HTR-8/SVneo (cell line): ENCODE measurements at places on chromosomes 5 and 9.

- no peak for DNase-seq
Observed at GRCh38 chr9:75462866-75463265, 374.6 kb downstream of the OSTF1 start.

DNA sequence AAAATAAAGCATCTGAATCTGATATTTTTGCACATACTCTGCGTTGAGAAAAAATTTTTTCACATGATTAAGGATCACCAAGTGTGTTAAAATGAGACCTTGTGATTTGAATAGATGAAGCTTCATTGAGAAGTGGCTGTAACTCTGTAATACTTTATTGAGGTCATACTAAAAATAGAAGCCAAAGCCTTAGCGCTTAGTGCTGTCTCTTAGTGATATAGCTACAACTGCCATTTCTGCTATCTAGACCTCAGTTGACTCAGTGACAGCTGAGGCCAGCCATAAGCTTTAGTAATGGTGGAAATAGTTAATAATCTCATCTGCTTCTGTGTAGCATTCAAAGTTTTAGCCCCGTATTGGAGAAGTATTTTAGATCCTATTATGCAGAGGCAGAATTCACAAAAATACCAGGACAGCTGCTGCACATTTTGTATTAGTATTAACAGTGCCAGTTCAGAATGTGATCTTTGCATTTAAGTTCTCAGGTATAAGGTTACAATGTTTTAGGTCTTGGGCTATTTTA is 107.4 kb upstream of the SGCD start:
- DNase-seq = no peak

DNA sequence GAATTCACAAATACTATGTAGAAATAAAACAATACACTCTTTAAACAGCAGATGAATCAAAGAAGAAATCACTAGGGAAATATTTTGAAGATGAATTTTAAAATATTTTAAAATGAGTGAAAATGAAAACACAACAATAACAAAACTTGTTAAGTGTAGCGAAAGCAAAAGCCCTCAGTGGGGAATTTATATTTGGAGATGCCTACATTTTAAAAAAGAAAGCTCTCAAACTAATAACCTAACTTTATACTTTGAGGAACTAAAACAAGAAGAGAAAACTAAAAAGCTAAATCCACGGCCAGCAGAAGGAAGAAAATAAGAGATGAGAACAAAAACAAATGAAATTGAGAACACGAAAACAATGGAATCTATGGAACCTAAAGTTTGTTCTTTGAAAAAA is 22.7 kb downstream of the SPDL1 start:
- no peak for DNase-seq

GRCh38 chr9:107992271-107992670 is 502.7 kb upstream of the KLF4 start:
- DNase-seq = no peak

GRCh38 chr5:122187426-122187825 is 58.1 kb downstream of the ZNF474 start:
- DNase-seq = no peak

DNA sequence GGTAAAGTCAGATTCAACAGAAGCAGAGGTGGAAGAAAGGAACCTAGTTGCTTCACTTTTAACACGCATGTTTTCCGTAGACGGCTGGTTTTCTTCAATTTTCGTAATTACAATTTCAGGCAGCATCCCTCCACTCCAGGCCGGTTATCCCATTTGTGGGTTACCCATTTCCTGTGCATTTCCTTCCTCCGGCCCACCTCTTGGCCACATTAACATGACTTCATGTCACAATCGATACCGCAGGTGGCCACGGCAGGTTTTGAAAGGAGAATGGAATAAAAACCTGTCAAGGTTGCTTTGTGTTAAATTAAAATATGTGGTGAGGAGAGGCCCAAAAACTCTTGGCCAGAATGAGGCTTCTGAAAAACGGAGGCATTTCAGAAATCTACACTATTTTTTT is 130.2 kb downstream of the PCSK5 start:
- DNase-seq = no peak

DNA sequence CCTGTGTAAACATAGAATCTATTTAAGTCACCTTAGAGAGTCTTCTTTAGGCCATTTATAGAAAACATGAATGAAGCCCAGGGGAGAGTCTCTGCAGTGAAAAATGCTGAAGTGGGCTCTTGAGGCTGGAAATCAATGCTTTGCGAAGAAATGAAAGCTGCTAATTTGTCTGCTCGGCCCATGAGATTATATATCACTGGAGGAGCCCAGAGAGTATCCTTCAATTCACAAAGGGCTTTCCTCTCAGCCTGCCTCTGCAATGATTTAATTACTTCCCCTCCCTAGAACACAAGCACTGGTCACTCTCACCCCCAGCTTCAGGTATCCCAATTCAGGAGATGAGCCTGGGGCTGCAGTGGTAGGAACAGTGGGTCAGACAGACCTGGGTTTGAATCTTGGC is 8.2 kb upstream of the DRD1 start:
- DNase-seq = no peak

DNA sequence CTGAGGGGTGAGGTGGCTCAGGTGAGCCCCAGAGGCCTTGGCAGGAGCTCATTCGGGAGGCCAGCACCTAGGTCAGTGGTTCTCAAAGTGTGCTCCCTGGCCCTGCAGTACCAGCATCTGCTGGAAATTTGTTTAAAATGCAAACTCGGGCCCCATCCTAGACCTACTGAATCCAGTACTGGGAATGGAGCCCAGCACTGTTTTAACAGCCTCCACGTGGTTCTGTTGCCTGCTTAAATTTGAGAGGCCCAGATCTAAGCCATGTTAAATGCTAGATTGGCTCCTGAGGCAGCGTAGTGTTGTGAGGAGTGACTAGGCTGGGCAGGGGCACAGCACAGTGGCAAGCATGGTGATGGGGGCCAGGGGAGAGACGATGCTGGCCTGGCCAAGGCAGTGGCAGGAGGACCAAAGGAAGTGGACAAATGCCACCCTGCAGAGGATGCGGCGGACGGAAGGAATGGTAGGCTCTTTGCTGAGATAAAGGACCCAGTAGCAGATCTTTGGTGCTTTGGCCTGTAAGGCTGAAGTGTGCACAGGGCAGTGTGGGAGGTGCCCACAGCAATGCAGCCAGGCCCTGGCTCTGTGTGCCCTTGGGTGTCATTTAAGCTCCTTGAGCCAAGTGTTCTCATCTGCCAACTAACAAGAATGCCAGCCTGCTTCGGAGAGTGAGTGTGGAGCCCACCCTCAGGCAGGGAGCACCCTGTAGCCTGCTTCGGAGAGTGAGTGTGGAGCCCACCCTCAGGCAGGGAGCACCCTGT is 4.2 kb downstream of the PRR7 start:
- no peak for DNase-seq

DNA sequence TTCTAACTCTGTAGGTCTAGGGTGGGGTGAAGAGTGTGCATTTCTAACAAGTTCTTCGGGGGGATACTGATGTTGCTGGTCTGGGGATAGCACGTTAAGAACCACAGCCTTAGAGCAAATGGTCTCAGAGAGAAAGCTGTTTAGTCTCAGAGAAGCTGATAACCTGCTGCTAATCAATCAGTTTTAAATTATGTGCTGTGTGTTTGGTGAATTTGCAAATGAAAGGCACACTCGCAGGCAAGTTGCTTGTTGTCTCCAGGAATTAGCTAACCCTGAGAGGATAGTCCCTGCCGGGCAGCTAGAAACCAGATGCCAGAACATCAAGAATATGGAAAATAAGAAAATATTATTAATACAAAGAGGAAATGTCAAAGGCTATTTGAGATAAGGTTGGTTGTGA is 79.2 kb downstream of the DMRT2 start:
- no peak for DNase-seq

DNA sequence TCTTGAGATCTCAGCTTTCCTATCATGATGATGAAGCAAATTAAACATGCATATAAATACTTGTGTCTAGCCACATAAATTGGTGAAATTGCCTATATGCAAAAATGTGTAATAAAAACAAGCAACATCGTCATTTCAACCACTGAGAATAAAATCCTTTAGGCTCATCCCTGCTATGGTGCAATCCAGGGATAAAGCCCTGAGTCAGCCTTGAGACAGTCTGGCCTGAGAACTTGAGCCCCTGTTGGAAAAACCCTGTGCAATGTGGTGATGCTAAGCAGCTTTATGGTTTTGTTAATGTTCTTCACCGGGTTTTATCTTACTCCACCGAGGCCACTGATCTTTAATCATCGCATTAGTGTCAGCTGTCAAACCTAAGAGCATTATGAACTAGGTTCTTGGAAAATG is 170.5 kb downstream of the DCP2 start:
- no peak for DNase-seq

DNA sequence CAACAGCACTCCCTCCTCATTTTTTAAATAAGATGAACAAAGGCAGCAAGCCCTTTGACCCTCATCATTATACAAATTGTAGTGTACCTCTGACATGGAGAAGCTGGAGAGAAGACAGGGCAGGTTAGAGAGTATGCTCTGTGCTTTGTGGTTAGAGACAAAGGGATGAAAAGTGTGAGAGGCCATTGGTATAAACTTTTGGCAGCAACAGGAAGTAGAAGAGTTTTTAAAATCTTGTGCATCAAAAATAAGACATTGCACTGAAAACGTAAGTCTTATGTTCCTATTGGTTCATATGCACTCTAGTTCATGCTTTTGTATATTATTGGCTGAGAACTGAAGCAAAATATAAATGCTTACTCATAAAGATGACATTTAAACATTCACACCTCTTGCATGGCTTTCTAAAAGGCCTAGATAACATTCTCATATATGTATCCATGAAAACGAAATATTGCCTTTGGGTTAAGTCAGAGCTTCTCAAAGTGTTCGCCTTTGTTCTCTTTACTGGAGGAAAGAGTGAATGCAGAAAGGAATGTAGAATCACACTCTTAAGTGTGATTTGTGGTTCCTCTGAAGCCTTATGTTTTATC is 158.0 kb downstream of the PALM2AKAP2 start:
- no peak for DNase-seq

- no peak for DNase-seq
Observed at GRCh38 chr9:14585730-14586473, 107.3 kb downstream of the ZDHHC21 start.

GRCh38 chr5:88761939-88762338 is 121.0 kb downstream of the MEF2C start:
- DNase-seq = no peak

GRCh38 chr9:89400403-89401116 is 82.3 kb downstream of the SECISBP2 start:
- no peak for DNase-seq

DNA sequence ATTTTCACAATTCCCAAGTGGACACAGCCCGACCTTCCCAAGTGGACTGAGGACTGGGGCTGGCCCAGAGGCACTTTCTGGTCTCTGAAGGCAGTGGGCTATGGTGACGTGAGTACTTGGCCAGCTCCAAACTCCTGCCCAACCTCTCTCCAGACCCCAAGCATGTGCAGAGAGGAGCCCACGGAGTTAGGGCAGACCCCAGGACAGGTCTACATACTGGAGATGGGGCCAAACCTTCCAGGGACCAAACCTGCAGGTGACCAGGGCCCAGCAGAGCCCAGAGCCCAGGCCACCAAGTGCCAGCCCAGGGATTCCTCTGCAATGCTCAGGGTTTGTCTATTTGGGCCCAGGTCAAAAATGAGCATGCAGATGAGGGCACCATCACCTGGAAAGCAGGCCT is 15.3 kb downstream of the BRD3 start:
- DNase-seq = no peak

DNA sequence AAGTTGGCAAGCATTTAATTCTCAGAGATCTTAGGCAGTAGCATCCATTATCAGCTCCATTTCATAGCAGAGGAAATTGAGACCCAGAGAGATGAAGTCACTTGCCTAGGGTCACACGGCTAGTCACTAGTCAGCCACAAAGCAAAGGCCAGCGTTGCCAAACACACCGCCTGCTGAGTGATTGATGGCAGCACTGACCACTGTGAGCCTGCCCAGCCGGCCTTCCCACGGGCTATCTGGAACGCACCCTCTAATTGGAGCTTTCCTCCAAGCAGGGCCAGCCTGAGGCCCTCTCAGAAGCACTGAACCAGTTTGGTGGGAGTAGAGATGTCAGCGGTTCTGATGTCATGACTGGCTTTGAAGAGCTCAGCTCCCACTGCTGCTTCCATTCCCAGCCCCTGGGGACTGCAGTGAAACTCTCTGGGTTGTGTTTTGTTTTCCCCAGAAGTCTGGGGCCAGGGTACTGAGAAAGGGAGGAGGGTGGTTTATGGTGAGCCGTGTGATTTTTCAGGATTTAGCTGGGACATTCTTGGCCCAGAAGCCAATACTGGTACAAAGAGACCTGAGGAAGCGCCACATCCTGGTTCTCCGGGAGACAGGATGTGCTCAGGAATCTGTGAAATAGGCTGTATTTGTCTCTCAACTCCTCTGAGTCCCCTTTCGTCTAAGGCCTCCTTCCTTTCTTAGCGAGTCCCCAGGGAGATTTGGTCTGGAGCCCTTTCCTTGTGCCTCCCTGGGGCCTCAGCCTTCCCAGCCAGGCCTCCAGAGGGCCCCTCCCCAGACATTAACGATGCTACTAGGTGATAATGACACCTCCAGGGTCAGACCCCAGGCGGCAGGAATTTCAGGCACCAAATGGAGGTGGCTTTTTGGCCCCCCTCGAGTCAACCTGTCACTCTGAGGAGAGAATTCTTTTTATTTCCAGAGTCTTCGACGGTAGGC is 44.5 kb downstream of the SPRY4 start:
- DNase-seq = no peak

- DNase-seq = no peak
Observed at GRCh38 chr5:169201597-169201996, 99.3 kb downstream of the SLIT3 start.

GRCh38 chr9:128073253-128073886 is 5.3 kb downstream of the SLC25A25 start:
- no peak for DNase-seq

DNA sequence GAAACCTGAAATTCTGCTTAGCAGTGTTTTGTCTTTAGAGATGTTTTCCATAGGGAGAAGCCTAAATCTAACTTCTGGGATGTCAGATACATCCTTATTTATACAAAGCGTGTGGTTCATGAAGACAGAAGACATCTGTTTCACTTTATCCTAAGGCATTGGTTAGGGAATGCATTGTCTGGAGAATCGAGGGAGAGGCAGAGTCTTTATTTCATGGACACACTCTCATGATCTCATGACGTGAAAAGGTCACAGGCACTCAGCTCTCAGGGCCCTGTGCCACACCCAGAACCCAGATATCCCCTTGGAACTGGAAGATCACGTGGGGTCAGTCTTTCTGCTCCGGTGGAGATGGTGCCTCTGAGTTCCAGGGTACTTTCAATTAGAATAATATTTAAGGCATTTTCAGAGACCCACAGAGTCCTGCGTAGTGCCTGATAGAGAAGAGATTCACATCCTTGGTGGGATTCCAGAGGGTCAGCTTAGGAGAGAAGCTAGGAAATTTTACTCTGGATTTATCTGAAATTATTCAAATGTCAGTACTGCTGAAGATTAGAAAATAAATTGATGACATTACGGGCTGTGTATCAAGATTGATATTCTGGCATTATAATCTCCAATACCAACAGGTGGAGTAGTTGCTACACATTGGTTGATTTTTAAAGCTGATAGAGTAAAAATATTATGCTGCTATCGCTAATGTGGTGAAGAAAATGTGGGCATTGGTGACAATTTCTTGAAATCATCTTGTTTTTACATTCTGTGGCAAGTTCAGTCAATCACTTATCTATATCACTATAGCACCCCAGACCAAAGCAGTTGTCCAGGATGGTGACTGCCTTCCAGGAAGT is 378.3 kb downstream of the MTRR start:
- no peak for DNase-seq

GRCh38 chr9:104988539-104988938 is 60.6 kb upstream of the ABCA1 start:
- DNase-seq = no peak

- DNase-seq = no peak
Observed at GRCh38 chr9:31140316-31140715, 1244.1 kb upstream of the ACO1 start.

- DNase-seq = no peak
Observed at GRCh38 chr9:137583347-137583746, 4.6 kb upstream of the DPH7 start.

GRCh38 chr9:106074006-106074405 is 379.7 kb downstream of the TMEM38B start:
- no peak for DNase-seq
